H1 (cell line): ENCODE measurements at places on chromosomes 1 and 21.

DNA sequence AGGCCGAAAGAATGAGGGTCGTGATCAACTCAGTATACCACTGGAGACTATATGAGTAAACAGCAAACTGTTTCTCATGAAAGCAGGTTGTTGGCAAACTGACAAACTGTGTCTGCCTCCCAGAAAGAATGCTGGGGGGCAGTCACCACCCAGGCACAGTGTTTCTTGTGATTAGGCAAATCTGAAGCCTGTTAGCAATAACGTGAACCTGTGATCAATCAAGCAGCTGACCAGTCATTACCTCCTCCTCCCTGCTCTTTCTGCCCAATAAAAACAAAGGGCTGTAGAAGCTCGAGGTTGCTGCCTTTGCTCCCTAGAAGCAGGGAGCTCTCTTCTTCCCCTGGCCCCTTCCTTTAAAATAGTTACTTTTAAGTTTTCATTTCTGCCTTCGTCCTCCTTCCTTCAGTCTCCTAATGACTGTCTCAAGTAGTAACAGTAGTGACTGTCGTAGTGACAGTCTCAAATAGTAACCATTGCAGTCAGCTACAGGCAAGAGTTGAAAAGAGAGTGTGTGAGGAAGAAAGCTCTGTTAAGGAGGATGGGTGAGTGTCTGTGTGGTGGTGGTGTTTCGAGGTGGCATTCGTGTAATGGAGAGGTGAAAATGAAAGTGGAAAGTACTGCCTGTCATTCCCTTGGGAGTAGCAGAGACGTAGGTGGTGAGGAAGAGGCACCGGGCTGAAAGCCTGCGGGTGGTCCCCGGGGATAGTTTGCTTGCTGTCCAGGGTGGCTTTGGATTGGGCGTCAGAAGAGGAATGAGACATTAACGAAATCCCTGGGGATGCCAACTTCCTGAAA, 14.5 kb downstream of the HHAT start:
- no peaks in the 10 kb centered on the region for H3K27me3 ChIP-seq
- no peak overlapping the region for H3K4me3 ChIP-seq
- no peak for DNase-seq

DNA sequence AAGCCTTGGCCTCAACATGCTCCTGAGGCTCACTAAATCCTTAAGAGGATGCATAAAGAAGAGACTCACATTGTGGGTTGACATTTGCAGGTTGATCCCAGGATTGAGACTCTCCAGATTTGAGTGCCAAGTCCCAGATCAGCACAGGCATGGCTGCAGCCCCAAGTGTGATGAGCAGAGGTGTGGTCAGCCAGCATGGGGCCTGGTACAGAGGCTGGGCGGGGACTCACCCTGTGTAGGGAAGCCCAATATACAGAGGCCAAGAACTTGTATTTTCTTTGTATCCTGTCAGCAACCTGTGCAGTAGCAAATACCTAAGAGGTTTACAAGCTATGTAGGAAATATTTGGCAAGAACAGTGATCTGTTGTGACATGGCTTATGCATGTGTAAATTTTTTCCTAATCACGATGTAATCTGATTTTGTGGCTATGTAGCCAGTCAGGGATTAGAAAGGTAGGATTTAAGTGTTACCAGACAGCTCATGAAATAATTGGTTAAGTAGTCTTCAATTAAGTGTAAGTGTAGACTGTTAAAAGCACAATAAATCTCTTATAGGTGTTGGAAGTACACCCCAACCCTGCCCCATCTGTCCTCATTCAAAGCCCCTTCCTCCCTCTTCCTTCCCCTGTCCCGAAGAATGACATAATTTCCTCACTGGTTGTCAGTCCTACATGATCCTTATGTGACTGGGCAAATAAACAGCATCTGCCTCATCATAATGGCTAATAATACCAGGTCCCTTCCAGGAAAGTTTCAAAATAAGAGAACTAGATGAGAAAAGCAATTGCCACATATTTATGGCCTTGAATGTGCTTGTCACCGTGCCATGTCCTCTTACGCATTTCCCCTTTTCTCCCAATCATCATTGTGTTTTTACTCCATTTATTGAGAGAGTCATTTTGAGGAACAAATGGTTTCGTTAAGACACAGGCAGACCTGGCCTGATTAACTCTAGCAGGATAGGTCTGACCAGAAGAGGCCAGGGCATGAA, 120.9 kb downstream of the HLX start:
- H3K36me3 ChIP-seq: no peaks in the 10 kb centered on the region
- no peak for DNase-seq
- no peak overlapping the region for H3K4me3 ChIP-seq
- no peaks in the 10 kb centered on the region for H3K4me1 ChIP-seq
- H3K27me3 ChIP-seq: no peaks in the 10 kb centered on the region

DNA sequence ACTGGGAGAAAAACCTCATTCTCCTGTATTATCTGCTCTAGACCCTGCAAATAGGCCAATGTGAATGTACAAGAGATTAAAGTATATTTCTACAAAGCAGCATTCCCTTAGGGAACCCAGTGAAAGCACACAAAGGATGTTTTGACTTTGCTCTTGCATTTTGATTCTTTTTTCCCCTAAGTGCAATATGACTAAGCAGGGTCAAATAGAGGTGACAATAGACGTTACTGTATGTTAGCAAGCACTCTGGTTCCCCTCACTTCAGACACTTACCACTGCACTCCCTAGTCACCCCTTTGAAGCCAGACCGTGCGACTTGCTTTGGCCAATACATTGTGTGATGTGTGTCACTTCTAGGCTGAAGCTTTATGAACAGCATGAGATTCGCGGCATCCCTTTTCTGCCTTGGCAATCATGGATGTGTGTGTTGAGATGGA, 209.7 kb downstream of the RHOU start:
- no peak overlapping the region for H3K4me3 ChIP-seq
- DNase-seq: no peak
- no peaks in the 10 kb centered on the region; the same call in 1 of the 2 replicates for H3K4me1 ChIP-seq
- no peaks in the 10 kb centered on the region for H3K27me3 ChIP-seq
- H3K36me3 ChIP-seq: no peaks in the 10 kb centered on the region

GRCh38 chr1:7113822-7114221, 328.6 kb downstream of the CAMTA1 start:
- H3K36me3 ChIP-seq: no peaks in the 10 kb centered on the region
- no peak overlapping the region for H3K4me3 ChIP-seq
- no peak for DNase-seq
- H3K4me1 ChIP-seq: peaks cover 3% of the 10 kb centered on the region
- H3K27ac ChIP-seq: no peak overlapping the region
- H3K27me3 ChIP-seq: no peaks in the 10 kb centered on the region

DNA sequence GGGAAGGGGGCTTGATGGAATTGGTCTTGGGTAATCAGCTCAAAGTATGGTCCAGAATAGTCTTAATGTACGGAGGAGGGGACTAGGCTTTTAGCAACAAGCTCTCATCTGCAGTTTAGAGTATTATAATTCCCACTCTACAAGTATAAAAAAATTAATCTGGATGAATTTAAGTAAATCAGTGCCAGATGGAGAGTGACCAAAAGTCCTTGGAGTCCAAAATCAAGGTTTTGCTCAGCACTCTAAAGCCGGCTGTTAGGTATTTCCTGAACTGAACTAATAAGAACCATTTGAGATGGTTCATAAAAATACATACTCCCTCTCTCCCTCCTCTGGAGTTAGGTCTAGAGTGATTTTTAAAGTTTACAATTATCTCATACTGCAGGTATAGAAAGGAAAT, 23.7 kb downstream of the GLUL start:
- no peak overlapping the region for H3K4me3 ChIP-seq
- DNase-seq: no peak
- no peaks in the 10 kb centered on the region for H3K36me3 ChIP-seq
- H3K27ac ChIP-seq: no peak overlapping the region
- no peaks in the 10 kb centered on the region; the same call in 1 of the 2 replicates for H3K4me1 ChIP-seq

- H3K4me3 ChIP-seq: no peak overlapping the region
- peaks cover 26% of the 10 kb centered on the region for H3K27me3 ChIP-seq
- no peak overlapping the region for H3K27ac ChIP-seq
- H3K36me3 ChIP-seq: no peaks in the 10 kb centered on the region
Observed at GRCh38 chr1:68271596-68271995, 39.3 kb upstream of the WLS start.

GRCh38 chr1:239858057-239858456, 233.6 kb upstream of the FMN2 start:
- no peak for DNase-seq
- H3K27me3 ChIP-seq: no peaks in the 10 kb centered on the region
- no peak overlapping the region for H3K27ac ChIP-seq
